ENCODE measurements at places on chromosomes 2 and 18. TPM values are rescaled to one million over a fixed set of nuclear protein-coding genes. Genes with fewer than 3 reads are reported as not detected.

Gene NTSR2
- not detected for total RNA-seq

Gene CYP26B1
- total RNA-seq: 1.3 TPM

Gene UBE2E3
- 87.1 TPM for total RNA-seq

Gene REG1B
- total RNA-seq: 0.38 TPM

Gene TNS1
- total RNA-seq: 231 TPM

Gene PIEZO2
- total RNA-seq: 0.64 TPM

Gene GATA6
- 0.91 TPM for total RNA-seq

Gene RAD51AP2
- total RNA-seq: not detected

Gene LIPG
- total RNA-seq: 19.1 TPM

Gene LDLRAD4
- total RNA-seq: 9.9 TPM

Gene NAT8
- total RNA-seq: not detected

Gene CD8B
- total RNA-seq: not detected
